ENCODE measurements at places on chromosomes 3 and 15.

DNA sequence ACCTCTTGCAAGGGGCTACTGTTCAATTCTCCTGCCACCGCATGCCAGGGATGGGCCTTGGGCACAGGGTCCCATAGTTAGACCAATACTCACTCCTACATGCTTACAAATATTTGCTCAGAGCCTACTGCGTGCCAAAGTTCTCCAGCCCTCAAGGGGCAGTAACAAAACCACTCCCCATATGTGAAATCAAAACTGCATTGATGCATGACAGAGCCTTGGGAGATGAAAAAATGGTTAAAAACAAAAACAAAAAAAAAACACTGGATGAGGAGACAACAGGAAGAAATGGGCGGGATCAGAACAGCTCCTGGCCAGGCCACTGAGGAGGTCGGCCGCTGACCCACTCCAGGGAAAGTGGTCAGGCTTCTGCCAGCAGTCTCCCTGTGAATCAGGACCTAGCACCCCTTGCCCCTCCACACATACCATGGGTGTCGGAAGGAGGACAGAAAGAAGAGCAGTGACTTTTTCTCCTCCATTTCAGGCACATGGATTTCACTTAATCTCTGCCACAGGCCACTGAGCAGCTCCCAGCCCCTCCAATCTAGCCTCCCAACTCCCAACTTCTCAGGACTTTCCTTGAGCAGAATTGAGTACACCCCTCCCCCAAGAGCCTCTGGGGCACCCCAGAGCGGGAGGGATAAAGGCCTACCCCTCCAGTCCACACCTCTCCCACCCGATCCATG is 2.8 kb downstream of the PLXNB1 start:
- DNase-seq: no peak

GRCh38 chr3:193910886-193911738 is 224.8 kb upstream of the HES1 start:
- DNase-seq: no peak

DNA sequence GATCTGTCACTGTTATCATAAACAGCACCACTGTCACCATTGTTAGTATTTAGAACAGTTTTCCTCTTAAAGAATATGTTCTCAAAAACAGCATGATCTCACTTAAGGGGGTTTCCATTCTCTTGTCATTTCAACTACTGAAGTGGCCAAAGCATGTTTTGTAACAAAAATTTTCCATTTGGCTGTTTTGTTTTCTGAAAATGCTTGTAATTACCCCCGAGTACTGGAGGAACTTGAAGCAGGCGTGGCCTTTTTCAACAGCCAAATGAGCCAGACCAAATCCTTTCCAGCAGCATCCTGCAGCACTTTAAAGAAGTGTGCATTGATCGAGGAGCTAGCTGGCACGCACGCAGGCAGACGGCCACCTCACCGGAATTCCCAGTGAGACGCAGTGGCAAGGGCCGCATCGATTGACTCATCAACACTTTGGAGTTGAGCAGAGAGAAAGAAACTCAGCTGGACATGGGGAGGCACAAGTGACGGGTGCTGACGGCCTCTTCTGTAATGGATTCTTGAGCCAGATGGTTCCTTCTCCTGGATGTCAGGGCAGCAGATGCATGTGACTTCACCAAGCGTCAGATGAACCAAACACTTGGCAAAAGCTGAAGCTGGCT is 234.3 kb upstream of the IGF1R start:
- DNase-seq: no peak

- no peak for DNase-seq
Measured at GRCh38 chr3:126994661-126995245, 11.8 kb downstream of the PLXNA1 start.

GRCh38 chr15:50968353-50968752 is 59.9 kb downstream of the AP4E1 start:
- no peak for DNase-seq

- DNase-seq: no peak
Measured at GRCh38 chr15:27854601-27855000, 244.5 kb downstream of the OCA2 start.

DNA sequence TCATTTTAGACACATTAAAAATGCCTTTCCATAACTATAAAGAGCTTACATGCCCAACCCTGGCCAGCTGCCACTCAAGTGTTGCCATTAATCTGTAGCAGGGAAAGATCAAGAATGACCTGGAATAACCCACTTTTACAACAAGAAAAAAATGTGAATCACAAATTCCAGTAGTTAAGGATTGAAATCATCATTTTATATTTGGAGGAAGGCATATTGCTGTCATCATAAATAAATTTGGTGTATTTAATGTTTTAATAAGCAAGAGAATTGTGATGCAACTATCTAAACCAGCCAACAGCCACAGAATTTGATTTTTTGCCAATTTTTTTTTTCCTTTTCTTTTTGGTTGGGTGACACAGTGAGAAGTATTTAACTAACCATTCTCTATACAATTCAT is 240.0 kb upstream of the SEMA6D start:
- DNase-seq: no peak

- no peak for DNase-seq
Measured at GRCh38 chr3:127835993-127836882, 13.9 kb upstream of the MGLL start.

- DNase-seq: no peak
Measured at GRCh38 chr15:64877435-64877834, 34.3 kb upstream of the ANKDD1A start.

GRCh38 chr3:51538115-51538458 is 432 bp upstream of the RAD54L2 start:
- no peak for DNase-seq

DNA sequence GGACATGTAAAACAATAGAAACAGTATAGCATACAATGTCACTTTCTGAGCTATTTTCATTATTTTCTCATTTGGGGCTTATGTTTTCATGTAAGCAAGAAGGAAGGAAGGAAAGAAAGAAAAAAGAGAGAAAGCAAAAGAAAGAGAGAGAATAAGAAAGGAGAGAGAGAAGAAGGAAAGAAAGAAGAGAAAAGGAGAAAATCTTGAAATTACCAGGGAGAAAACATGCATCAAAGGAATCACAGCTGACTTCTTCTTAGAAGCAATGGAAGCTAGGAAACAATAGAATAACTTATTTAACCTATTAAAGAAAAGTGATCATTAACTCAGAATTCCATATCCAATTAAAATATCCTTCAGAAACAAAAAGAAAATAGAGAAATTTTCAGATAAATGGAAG is 471.5 kb downstream of the OCA2 start:
- no peak for DNase-seq

GRCh38 chr15:40102897-40103858 is 5.5 kb downstream of the BMF start:
- no peak for DNase-seq

DNA sequence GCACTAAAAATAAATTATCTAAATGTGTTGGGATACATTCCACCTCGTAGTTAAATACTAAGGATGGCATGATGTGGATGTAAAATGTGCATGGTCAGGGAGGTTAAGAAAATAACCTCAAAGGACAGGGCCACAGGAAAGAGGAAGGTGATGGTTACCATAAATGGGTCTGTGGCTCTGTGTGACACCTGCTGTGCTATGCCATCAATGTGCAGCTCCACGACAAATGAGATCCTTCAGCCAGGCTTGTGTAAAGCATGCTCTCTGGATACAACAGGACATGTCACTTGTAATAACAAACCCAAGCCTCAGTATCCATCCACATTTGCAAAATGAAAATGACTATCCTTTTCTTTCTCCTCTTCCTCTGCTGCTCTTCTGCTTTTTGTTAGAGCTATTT is 456.7 kb upstream of the RASGRP1 start:
- DNase-seq: no peak
